ENCODE measurements at places on chromosomes 12 and 14.

GRCh38 chr12:27521981-27522380 lies 2.0 kb upstream of the PPFIBP1 start:
- DNase-seq = no peak

GRCh38 chr12:131430158-131430742 lies 280.6 kb upstream of the SFSWAP start:
- no peak for DNase-seq

DNA sequence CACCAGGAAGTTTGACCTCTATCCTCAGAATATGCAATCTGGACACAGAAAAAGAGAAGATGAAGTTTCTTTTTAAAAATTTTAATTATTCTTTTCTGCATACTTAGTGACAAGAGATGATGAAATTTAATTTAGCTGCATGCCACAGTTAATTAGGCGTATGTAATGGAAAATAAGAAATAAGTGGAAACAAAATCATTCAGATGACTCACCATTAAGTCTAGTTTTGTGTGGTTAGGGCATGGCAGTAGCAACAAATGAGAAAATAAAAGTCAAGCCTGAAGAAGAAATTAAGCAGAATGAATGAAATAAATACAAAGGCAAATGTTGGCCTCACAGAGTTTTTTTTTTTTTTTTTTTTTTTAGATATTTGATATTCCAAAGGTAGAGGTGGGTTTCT lies 30.9 kb upstream of the KLRD1 start:
- DNase-seq = no peak

GRCh38 chr12:20127413-20127812 lies 240.9 kb upstream of the PDE3A start:
- DNase-seq = no peak

GRCh38 chr12:24905431-24905830 lies 43.5 kb downstream of the BCAT1 start:
- no peak for DNase-seq

GRCh38 chr12:91483471-91483985 lies 300.9 kb upstream of the DCN start:
- DNase-seq = no peak

GRCh38 chr12:67797185-67797741 lies 148.7 kb downstream of the DYRK2 start:
- DNase-seq = no peak

DNA sequence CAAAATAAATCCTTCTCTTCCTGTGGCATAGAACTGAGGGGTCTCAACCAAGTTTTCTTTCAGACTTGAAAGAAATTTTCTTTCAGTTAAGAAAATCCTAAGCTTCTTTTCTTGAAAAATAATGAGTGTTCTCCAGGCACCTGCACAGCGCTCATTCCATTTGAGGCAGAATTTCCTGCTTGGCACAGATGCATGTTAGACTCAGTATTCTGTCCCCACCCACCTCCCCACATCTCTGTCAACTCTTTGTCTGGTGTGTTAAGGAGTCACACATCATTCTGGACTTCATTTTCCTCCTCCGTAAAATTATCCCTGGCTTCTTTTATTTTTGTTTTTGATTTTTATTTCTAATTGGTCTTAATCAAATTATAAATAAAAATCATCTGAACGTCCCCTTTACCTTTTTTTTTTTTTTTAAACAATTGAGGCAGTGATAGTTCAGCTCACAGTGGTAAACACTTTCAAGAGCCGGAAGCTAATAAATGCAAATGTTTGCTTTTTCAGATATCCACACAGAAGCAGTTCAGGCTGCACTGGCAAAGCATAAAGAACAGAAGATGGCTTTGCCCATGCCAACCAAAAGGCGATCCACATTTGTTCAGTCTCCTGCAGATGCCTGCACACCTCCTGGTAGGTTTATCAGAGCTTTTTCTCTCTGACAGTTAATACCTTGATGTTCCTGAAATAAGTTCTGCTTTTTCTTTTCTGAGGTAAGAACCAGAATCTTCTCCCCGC lies 104.0 kb upstream of the ATF1 start:
- DNase-seq = no peak

DNA sequence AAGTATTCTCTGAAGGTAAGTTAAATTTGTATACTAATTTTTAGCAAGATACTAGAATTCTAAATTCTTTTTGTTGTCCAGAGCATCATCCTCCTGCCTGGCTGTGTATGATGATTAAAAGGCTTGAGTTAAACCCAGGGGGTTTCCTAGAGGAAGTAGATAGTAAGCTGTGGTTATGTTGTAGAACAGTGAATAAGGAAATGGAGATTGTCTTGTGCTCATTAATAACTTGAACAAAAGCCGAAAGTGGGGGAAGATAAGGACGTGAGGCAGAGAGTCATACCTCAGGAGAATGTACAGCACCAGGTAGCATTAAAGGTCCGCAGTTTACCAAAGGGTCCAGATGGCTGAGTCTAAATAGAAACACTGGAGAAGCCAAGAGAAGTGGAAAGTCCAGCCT lies 42.0 kb downstream of the CKB start:
- DNase-seq = no peak

GRCh38 chr12:87897662-87898061 lies 131.5 kb downstream of the C12orf50 start:
- no peak for DNase-seq

- no peak for DNase-seq
Observed at GRCh38 chr14:71675126-71675899, 256.9 kb upstream of the RGS6 start.

DNA sequence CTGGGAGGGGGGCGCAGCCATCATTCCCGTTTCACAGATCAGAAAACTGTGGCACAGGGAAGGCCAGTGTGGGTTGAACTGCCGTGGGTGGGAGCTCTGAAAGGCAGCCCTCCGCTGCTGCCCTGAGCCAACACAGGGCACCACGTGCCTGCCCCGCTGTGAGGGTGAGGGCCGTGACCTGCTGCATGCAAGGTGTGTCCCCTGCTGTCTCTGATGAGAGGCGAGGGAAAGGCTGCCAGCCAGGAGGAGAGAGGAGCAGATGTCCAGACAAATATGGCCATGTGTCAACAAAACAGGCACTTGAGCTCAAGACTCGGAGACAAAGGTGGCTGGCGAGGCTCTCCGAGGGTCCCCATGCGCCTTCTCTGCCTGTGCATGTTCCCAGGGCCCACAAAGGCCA lies 108.8 kb downstream of the RBM19 start:
- no peak for DNase-seq

DNA sequence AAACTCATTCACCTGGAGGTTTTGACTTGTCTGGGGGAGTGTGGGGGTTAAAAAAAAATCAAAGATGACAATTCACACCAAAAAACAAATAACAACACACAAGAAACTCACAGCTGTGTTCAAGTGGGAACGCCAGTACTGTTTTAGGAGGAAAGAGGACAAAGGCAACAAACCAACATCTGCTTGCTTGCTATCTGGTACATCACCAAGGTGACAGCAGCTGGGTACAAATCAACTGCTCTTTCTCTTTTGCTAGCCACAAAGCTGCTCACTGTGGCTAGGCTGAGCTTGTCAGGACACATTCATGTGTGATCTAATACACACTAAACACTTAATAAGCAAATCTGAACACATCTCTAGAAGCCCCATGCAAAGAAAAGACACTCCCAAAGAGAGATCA lies 128.0 kb upstream of the RAP1B start:
- no peak for DNase-seq

- DNase-seq = no peak
Observed at GRCh38 chr14:85279407-85279806, 250.5 kb upstream of the FLRT2 start.

DNA sequence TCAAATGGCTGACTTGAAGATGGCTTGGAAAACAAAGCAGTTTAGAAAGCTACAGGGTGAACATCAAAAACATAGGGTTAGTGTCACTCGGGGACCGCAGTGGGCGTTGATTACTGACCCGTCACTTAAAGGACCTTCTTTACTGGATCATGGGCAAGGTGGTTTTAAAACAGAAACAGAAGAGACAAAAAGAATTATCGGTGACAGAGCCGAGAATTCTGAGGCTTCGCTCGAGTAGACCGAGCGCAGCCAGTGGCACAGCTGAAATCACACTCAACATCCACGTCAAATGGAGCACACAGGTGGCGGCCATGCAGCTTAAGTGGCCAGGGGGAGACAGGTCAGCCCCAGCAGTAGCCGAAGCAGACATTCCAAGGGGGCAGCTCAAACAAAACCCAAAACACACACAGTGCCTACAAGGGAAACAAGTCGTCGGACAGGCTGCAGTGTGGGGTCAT lies 17.3 kb downstream of the SNRNP35 start:
- DNase-seq = no peak

GRCh38 chr12:123006977-123007376 lies 26.5 kb downstream of the ARL6IP4 start:
- no peak for DNase-seq

DNA sequence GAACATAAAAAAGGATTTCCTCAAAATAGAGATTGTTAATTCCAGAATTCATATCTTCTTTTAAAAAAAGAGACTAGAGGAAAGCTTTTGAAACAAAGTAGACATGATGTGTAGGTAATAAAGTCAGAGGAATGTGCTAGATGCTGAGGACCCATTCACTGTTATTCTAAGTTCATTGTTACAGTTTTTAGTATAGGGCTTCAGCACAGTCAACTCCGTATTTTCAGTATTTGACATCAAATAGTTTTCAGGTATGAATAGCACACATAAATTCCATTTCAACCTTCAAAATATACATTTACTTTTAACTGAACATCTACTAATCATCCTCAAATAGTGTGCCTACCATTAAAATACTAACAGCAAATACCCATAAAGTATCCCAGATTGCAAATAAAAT lies 227.8 kb downstream of the EPS8 start:
- no peak for DNase-seq

DNA sequence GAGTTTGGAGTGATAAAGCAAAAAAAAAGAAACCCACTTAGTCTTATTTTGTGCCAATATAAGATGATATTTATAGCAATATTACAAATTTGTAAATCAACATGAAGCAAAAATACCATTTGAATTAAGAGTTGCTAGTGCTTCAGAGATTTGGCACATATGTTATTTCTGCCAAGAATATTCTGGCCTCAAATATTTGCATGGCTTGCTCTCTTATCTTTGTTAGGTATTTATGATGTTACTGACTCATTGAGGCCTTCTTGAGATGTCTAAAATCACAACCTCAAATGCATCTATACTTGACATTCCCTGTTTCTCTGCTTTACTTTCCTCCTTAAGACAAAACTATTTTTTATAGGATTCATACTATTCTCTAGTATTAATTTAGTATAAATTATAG lies 301.5 kb downstream of the NELL2 start:
- no peak for DNase-seq

DNA sequence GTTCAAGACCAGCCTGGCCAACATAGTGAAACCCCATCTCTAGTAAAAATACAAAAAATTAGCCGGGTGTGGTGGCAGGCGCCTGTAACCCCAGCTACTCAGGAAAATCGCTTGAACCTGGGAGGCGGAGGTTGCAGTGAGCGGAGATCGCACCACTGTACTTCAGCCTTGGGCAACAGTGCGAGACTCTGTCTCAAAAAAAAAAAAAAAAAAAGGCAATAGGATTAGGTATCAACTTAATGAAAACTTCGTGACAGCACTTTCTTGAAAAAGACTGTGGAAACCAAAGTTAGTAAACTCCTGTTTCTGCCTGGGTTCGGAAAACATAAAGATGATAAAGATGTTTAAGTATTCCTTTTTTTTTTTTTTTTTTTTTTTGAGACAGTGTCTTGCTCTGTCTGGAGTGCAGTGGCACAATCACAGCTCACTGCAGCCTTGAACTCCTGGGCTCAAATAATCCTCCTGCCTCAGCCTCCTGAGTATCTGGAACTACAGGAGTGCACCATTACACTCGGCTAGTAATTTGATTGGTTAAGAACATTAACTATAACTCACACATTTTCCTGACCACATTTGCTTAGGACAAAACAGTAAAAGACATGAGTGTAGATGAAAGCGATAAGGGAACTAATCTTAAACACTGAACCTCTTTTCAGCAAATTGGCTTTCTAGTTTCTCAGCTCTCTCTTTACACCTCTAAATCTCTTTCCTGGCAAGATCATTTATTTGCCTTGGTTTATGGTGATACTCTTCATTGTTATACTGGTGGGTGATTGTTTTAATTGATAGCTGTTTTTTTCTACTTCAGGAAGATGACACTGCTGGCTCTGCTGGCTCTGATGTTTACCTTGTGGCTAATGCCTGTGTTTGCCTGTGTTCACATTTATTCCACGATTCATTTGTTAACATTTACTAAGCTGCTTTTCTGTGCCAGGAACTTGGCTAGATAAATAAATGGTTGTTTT lies 15.8 kb downstream of the HIF1A start:
- DNase-seq = no peak

GRCh38 chr14:87286191-87286590 lies 706.8 kb downstream of the GALC start:
- no peak for DNase-seq

GRCh38 chr14:96038920-96039632 lies at the start of gene C14orf132:
TSS of gene C14orf132 (plus strand) at chr14:96039362. CDS start at chr14:96039501, 139 bp downstream.
- DNase-seq = no peak

DNA sequence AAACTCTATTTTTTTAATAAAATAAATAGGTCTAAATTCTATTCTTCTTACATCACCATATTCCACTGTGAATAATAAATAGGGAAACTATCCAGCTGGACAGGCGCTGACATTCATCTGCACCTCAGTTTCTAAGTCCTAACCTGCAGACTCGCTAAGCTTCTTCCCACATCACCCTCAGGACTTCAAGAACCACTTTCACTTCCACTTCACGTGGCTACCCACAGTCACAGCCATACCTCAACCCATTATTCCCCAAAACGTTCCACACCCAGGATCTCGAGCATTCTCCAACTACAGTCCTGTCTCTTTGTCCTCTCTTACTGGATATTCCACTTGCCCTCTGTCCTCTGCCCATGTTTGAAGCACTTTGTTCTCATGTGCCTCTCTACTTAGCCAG lies 71.1 kb downstream of the C2CD5 start:
- no peak for DNase-seq
